Fibroblast of the aortic adventitia (primary cell): ENCODE measurements at places on chromosomes 7 and 10.

DNA sequence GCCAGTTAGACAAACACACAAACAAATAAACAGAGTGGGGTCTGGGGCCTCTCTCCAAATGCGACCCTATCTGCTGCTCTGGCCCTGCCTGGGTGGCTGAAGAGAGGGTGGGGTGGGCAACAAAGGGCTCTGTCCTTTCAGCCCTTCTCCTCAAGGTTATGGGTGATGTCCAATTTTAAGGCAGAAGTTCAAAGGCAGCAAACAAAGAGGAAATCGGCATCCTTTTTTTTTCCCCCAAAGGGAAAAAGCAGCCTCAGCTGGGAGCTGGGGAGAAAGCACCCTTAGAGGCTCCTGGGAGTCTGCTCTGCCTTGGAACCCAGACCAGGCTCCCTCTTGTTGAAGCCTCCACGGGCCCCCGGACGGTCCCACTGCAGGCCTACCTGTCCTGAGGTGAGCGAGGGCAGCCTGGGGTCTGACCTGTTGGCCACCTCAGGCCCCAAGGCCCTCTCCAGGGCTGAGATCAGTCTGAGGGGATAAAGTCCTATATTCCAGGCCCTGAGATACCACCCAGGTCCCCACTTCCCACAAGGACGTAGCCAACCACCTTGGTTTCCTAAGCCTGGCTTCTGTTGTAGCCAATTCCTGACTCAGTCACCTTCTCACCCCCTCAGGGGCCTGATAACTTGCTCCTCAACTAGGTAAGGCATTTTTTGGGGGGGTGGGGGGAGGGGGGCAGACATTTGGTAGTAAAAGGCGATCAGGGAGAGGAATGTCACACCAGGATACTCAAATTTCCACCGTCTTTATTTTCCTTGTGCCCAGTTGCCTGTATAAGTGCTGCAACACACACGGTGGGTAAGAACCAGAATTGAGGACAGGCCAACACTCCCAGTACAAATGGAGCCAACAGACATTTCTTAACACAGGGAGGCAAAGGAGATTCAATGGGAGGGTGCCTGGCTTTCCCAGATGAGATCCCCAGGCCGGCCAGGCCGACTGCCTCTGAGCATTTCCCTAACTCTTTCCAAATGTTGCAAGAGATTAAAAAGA lies 4.3 kb downstream of the HOXA11 start:
- no peak for DNase-seq

DNA sequence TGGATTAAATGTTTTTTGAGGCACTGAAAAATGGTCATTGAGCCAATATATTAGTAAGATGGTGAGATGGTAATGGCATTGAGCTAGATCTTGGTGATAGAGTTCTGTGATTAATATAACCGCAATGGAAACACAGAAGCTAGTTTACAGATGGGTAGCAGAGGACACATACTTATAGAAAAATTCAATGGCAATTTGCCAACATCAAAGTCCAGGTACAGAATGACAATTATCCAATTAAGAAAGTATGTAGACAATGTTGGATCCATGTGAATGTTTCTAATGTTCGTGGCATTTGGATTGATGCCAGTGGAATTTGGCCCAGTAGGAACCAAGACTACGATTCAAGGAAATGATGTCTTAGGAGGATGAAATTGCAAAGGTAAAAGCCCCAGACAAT lies 187.8 kb downstream of the GNAT3 start:
- DNase-seq = peak; percentile 46

DNA sequence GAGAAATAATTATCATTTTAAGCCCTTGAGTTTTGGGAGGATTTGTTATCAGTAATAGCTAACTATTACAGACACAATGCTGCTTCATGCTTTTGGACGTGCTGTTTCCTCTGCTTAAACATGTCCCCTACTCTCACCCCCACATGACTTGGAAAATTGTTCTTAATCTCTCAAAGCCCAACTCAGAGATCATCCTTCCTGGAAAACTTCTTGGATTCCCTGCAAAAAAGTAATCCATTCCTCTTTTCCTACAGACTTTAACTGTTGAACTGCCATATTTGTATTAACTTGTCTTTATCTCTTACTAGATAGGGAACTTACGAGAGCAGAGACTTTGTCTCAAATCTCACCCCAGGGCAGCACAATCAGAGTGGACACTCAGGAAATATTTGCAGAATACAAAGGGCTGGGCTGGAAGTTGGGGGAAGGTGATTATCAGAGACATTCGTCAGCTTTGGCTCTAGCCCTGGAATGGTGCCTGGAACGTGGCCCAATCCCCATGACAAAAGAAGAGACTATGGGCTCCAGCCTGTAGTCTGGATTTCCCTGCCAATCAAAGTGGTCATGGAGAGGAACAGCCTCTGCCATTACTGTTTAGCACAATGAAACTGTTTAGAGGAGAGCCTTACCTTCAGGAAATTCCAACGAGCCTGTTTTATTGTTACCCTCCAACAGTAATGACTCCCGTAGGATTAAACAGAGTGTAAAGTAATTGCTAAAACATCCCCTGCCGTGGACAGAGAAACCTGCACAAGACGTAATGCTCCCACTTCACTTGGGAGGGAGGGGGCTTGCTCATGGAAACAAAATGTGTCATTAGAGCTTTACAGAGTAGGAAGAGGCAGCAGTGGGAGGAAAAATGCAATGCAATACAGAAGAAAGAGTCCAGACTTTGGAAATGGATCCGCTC lies 140.4 kb upstream of the AUTS2 start:
- peak; percentile 16 for DNase-seq

- DNase-seq = no peak
Observed at GRCh38 chr10:44316922-44317215, 68.0 kb downstream of the CXCL12 start.

DNA sequence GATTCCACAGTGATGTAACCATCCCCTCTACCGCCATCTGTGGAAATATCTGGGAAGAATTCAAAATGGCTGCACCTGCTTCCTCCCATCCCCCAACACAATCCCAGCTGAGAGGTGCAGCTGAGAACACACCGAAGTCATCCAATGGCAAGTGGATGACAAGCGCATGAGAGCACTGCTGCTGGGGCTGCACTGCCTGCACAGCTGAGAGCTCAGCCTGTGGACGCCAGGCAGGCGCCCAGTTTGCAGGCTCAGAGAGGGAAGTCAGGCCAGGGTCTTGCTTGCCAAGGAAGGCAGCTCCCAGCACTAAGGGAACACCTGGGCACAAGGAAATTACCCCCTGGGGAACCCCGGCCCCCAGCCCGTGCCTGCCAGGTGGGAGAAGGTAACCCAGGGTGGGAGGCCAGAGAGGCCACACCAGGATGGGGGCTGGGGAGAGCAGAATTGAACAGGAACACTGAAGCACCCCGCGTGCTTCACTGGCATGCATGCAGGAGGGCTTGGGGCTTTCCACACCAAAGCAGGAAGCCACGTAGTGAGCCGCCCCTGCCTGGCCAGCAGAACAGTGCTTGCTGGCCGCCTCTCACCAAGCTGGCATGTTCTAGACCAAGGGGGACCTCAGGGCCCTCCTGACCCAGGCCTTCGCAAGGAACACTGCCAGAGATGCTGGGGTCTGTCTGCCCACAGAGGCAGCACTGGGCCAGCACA lies 46.2 kb downstream of the FAM53B start:
- DNase-seq = no peak

DNA sequence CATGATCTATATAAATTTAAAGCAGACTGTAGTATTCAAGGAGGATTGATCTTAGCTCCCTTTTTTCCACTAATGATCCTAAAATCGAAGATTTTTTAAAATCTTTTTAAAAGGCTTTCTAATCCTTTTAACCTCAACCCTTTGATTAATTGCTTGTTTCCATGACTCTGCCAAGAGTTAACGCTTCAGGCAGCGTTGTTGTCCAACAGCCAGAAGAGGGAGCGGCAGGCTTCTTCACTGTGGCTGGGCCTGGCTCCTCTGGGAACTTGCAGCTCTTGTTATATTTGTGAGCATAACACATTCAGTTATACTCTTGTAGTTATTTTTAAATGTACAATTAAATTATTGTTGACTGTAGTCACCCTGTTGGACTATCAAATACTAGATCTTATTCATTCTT lies 26.3 kb downstream of the CRCP start:
- DNase-seq = peak; percentile 90

DNA sequence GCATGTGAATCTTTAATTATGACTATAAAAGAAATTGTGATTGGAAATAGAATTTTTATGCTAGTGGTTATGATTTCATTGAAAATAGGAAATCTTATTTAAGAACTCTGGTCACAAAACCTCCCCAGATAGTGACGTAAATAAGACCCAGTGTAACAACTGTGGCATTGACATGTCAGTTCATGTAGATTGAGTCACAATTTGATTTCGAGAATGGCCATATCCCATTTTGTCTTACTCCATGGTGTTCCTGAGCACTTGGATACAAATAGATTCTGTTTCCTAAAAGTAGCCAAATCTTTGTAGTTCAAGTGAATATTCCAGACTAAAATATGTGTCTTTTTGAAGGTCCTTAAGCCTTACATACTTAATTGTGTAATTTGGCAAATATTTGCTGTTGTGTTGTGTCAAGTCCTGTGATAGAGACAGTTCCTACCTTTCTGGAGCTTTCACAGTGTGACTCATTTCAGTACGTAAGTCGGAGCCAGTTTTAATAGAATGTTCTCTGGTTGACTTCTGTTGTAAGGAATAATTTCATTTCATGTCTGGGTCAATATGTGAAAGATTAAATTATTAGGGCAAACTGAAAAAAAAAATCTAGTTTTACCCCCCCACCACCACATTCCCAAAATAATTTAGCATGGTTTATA lies 37.1 kb upstream of the TOMM7 start:
- DNase-seq = peak; percentile 61
